Stimulated activated CD4-positive, alpha-beta T cell treated with anti-CD3 and anti-CD28 coated beads, Interleukin-12 subunit alpha, Interleukin-12 subunit beta, amount 100 ng/mL, for 24 hours (primary cell): ENCODE measurements at places on chromosomes 4 and X.

DNA sequence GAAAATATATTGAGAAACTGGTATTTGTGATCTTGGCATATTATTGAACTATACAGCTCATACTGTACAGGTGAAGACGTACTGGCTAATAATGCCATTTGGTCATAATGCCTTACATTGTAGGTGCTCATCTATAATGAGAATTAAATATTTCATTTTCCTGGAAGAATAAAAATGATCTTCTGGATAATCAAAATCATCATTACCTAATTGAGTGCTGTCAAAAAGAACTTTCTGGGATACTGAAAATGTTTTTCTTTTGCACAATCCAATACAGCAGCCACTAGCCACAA, 4.1 kb downstream of the RASGEF1B start:
- DNase-seq, result no peak

DNA sequence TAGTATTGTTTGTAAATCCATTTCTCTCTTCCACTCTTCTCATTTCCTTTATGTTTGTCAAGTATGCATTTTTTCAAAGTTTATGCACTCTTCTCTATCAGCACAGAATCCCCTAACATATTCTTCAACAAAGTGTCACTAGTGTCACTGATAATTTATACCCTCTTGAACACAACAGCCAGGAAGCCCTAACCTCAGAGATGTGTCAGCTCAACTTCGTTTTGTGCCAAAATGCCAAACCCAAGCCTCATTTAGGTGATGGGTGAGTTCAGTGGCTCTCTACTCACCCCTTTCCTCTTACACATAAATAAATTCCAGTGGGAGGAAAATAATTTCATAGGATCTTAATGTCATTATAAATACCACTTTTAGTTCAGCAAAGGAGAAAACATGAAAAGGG, 22.4 kb upstream of the P2RY10 start:
- DNase-seq, result no peak

- no peak for DNase-seq
These were observed 145.1 kb downstream of the RBM47 start for GRCh38 chr4:40484346-40485090.

GRCh38 chr4:48858130-48858529, 27.2 kb downstream of the OCIAD1 start:
- no peak for DNase-seq

DNA sequence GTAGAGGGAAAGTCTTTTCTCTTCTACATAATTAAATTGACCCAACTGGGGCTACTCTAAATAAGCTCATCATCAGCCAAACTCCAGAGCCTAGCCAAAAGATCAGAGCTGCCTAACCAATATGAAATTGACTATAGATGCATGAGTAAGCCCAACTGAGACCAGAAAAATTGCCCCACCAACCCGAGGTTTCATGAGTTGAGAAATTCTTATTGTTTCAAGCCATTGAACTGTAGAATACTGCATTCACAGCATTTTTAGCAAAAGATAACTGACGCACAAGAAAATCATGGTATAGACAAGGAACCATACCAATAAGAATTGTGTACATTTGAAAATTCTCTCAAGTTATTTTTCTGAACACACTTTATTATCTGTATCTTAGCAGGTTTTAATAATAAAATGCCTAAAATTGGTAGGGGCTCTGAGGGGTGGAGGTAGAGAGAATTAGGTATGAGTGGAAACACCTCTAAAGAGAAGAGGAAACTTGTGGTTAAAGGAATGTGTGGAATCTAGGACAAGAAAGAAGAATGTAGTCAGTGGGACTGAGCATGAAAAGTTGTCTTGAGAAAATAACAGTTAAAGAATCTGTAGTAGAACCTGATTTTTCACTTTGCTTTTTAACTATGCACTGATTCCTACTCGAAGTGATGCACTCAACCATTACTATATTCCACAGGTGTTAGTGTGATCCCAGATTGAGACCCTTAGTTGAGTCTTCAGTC, 200.9 kb upstream of the PPP1R2C start:
- no peak for DNase-seq

DNA sequence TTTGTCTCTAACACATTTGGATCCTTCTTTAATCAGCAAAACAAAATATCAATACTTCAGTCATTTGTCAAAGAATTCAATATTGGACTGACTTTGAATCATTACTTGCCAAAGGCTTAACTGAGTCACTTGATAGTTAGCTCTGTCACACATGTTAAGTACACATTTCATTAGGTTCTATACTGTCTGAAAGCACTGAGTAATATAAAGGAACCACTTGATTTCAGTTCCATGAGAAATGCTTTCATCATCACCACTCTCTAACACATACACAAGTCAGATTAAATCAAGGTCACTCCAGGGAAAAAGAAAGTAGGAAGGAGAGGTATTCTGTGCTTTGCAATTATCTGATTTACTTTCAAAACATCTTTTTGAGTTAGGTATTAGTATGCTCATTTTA, 1233.1 kb downstream of the C4orf33 start:
- DNase-seq, result no peak

- DNase-seq, result no peak
These were observed 83.6 kb upstream of the GUCY1A1 start for GRCh38 chr4:155582971-155583437.

- no peak for DNase-seq
These were observed 187.2 kb downstream of the KIT start for GRCh38 chr4:54844911-54845310.

- no peak for DNase-seq
These were observed 78.9 kb downstream of the CCDC160 start for GRCh38 chrX:134315866-134316265.
